ENCODE measurements at places on chromosomes 4 and X. TPM values are rescaled to one million over a fixed set of nuclear protein-coding genes. Genes with fewer than 3 reads are reported as not detected.

- no peaks in the 10 kb centered on the region for H3K27me3 ChIP-seq
- H3K4me1 ChIP-seq: no peaks in the 10 kb centered on the region
- DNase-seq: peak; percentile 23
Observed at GRCh38 chrX:151954730-151955129, 19.7 kb downstream of the GABRE start.

GRCh38 chr4:112516471-112517066 is 589 bp upstream of the NEUROG2 start:
- H3K4me1 ChIP-seq: peaks cover 49% of the 10 kb centered on the region
- no peak overlapping the region for H3K4me3 ChIP-seq
- no peaks in the 10 kb centered on the region for H3K36me3 ChIP-seq
- DNase-seq: no peak

GRCh38 chr4:55251342-55251741 is 94.7 kb upstream of the SRD5A3 start:
- no peaks in the 10 kb centered on the region for H3K4me1 ChIP-seq
- DNase-seq: no peak
- no peaks in the 10 kb centered on the region for H3K36me3 ChIP-seq
- no peak overlapping the region for H3K4me3 ChIP-seq

GRCh38 chrX:46849933-46850332 is 13.1 kb downstream of the RP2 start:
- H3K36me3 ChIP-seq: peaks cover 7% of the 10 kb centered on the region
- no peak overlapping the region for H3K27ac ChIP-seq
- H3K4me1 ChIP-seq: no peaks in the 10 kb centered on the region

The RADX gene
- 3.9 TPM for total RNA-seq

GRCh38 chrX:110795645-110796406 is at the start of gene CHRDL1:
CHRDL1 (minus strand) TSS chrX:110795817; CDS start chrX:110792181, 3,636 bp downstream.
- peak within 1 kb of the TSS; percentile 30 for H3K4me3 ChIP-seq
- no peaks in the 10 kb centered on the region for H3K36me3 ChIP-seq
- no peak within 1 kb of the TSS for H3K27ac ChIP-seq
- H3K4me1 ChIP-seq: no peaks in the 10 kb centered on the region
- DNase-seq: peak; percentile 22

DNA sequence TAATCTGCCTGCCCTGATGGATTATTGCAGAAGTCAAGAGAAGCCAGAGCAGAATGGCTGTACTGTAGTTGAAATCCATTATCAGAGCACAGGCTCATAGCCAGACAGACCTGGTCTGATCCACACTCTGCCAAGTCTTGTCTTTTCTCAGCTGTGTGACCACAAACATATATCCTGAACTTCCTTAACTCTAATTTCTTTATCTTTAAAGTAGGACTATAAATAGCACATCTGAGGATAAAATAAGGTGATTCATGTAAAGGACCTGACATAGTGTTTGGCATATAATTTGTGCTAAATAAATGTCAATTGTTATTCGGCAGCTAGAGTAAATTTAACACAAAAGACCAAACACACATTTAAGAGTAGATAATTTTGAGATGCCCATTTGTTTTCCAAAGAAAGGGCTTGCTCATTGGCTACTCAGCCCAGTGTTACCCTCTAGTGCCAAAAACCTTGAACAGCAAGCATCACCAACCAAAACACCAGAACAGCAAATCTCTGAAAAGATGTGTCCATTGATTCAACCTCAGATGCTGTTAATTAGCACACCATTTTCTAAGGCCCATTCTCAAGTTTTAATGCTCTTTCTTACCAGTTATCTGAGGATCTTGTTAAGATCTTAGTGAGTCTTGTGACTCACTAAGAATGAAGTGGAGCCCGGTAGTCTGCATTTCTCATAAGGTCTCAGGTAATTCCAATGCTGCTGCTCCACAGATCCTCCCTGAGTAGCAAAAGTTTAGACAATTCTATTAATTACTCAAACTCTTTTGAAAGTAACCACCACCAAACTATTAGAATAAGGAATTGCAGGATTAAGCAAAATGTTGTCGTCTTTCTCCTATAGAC is 108.8 kb downstream of the HHIP start:
- H3K36me3 ChIP-seq: no peaks in the 10 kb centered on the region
- H3K27me3 ChIP-seq: no peaks in the 10 kb centered on the region
- H3K4me3 ChIP-seq: no peak overlapping the region
- H3K27ac ChIP-seq: no peak overlapping the region
- H3K4me1 ChIP-seq: no peaks in the 10 kb centered on the region
- no peak for DNase-seq

- no peaks in the 10 kb centered on the region for H3K27me3 ChIP-seq
- H3K36me3 ChIP-seq: no peaks in the 10 kb centered on the region
- no peak overlapping the region for H3K4me3 ChIP-seq
- no peak overlapping the region for H3K27ac ChIP-seq
Observed at GRCh38 chr4:165502916-165503907, 124.4 kb downstream of the CPE start.

DNA sequence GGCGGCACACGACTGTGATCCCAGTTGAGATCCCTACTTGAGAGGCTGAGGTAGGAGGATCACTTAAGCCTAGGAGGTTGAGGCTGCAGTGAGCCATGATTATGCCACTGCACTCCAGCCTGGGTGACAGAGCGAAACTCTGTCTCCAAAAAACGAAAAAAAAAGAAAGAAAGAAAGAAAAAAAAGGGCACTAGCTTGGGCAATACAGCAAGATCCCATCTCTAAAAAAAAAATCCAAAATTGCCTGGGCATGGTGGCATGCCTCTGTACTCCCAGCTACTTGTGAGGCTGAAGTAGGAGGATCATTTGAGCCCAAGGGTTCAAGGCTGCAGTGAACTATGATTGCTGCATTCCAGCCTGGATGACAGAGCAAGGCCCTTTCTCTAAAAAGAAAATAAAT is 10.7 kb upstream of the KLHL15 start:
- no peak for DNase-seq
- no peaks in the 10 kb centered on the region for H3K27me3 ChIP-seq
- H3K36me3 ChIP-seq: no peaks in the 10 kb centered on the region
- no peak overlapping the region for H3K27ac ChIP-seq

- H3K27me3 ChIP-seq: no peaks in the 10 kb centered on the region
- peaks cover 5% of the 10 kb centered on the region for H3K4me1 ChIP-seq
- DNase-seq: no peak
- H3K4me3 ChIP-seq: no peak overlapping the region
- no peak overlapping the region for H3K27ac ChIP-seq
Observed at GRCh38 chrX:68508799-68509198, 9.9 kb downstream of the YIPF6 start.

- no peaks in the 10 kb centered on the region for H3K27me3 ChIP-seq
- H3K27ac ChIP-seq: no peak overlapping the region
- no peaks in the 10 kb centered on the region for H3K4me1 ChIP-seq
- no peak overlapping the region for H3K4me3 ChIP-seq
- H3K36me3 ChIP-seq: no peaks in the 10 kb centered on the region
Observed at GRCh38 chrX:26783512-26784225, 567.7 kb downstream of the MAGEB5 start.

DNA sequence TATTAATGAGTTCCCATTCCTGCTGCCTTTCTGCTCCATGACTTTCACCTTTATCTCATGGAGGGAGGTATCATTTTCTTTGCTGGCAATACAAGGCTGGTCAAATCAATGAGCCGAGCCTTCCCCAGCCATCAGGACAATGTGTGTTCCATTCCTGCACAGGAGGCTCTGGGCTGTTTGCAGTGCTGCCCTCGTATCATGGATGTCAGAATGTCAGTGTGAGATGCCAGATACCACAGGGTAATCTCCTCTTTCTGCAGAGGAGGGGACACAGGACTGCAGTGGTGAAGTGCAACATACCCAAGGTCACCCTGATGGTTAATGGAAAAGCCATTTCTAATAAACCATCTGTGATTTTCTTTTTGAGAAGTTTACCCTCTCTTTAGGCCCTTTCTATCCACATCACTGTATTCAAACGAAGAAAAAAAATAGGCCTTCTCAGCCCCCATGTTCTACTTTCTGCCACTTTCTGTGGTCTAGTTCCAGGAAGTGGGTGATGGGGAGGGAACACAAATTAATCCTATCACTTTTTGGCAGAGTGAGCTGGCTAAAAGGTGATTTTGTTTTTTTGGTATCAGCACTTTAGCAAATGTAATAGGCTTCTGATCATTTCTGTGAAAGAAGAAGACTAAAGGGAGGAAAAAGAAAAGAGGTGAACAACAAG is 490.2 kb upstream of the BOD1L1 start:
- DNase-seq: no peak
- H3K4me3 ChIP-seq: no peak overlapping the region
- H3K36me3 ChIP-seq: no peaks in the 10 kb centered on the region
- H3K4me1 ChIP-seq: no peaks in the 10 kb centered on the region
- H3K27me3 ChIP-seq: no peaks in the 10 kb centered on the region

The XG gene
- not detected for total RNA-seq

GRCh38 chr4:139297001-139297410 is 4.3 kb upstream of the NAA15 start:
- H3K36me3 ChIP-seq: peaks cover 3% of the 10 kb centered on the region
- no peak for DNase-seq
- H3K27me3 ChIP-seq: no peaks in the 10 kb centered on the region
- peaks cover 28% of the 10 kb centered on the region for H3K4me1 ChIP-seq

GRCh38 chrX:39162322-39162735 is 361.1 kb downstream of the MID1IP1 start:
- no peaks in the 10 kb centered on the region for H3K4me1 ChIP-seq
- no peaks in the 10 kb centered on the region for H3K27me3 ChIP-seq
- no peak overlapping the region for H3K4me3 ChIP-seq
- DNase-seq: no peak
- H3K27ac ChIP-seq: no peak overlapping the region

Data from upper lobe of left lung (tissue), 6 donors.